ENCODE measurements at places on chromosomes 11 and 22.
A peak's percentile ranks its signal among the peaks of the same experiment; 100 is the strongest.

DNA sequence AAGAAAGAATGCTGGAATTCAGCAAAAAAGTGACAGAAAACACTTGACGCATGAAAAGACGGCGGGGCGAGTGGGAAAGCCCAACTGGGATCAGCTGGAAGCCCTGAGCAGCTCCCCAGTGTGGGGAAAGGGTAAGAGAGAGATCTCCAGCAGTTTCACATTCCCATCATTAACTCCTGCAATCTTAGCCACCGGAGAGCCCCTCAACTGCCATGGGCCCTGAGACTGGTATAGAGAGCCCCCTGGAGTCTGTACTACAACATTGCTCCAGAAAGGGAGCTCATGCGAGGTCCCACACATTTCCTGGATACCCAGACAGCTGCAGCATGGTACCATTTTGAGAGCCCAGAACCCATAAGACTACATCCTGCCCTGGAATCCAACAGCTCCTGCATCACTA is 31.1 kb downstream of the MRGPRX4 start:
- DNase-seq = peak; percentile 36

DNA sequence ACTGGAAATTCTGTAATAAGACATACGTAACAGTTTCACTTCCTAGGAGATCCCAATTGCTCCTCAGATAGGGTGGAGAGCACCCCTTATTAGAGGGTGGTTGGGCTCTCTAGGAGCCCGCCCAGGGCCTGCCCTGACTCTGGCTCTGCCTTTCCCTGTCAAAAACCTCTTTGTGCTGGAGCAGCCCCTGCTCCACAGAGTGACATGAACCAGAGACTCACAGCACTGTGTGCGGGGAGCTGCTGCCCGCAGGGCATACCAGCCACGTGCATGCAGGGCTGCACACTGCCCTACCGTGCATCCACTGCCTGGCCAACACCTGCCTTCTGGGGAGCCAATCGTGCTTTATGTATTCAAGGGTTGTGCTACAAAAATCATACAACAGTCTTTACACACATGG is 24.3 kb downstream of the KCNQ1OT1 start:
- DNase-seq = no peak

DNA sequence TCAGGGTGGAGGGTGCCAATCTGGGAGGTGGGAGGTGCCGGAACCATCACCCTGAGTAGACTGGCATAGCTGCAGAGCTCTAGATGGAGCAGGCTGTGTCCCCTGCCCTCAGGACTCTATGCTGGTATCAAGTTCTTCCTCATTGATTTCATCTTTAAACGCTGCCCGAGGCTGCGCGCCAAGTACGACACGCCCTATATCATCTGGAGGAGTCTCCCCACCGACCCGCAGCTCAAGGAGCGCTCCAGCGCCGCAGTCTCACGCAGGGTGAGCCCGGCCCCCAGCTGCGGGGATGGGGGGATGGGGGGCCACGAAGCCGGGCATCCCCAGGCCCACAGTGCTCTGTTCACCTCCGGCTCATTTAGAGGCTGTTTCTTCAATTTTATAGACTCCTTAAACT is 52.5 kb downstream of the GRAMD4 start:
- DNase-seq = no peak

DNA sequence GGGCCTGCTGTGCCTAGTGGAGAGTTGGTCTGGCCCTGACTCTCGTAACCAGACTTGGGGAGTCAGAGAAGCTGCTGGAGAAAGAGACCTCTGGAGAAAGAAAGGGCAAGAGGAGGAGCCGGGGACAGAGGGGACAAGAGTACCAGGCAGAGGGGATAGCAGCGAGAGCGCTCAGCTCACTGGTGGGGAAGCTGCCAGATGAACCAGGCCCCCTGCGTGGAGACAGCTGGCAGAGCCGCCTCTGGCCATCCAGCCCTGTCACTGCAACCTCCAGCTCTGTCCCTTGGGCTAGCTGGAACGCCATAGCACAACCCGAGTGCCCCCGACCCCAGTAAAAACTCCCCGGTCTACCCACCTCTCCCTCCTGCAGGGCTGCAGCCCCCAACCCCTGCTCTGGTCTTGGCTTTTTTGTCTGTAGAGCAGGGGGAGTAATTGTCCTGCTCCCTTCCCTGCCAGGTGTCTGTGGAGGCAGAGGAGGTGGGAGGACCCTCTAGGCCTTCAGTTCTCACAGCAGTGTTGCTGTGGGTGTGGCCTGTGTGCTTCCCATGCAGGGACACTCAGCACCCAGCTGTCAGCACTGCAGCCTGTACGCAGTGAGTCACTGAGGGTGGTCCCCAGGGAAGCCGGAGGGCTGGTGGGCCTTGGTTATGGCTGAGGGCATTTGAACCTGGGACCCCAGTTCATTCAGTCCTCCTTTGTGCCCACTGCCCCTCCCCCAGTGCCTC is 4.8 kb upstream of the SUN2 start:
- DNase-seq = no peak

DNA sequence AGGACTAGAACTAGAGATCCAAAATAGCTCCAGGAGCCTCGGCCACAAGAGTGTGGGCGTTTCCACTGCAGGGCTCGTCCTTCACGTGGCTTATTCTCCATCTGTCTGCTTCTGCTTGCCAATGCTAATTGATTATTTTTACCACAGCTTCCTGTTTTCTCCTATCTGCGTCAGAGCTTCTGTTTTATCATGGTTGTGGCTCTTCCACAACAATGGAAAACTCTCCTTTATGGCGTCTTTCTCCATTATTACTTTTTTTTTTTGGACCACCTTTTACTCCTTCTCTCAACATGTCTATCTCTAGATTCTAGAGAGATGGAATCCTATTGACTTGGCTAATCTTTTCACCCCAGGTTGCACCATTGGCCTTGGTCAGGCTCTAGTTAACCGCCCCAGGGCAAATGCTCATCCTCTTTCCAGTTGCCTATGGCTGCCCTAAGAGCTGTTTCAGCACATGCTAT is 25.9 kb downstream of the CAT start:
- no peak for DNase-seq

- DNase-seq = no peak
Observed at GRCh38 chr11:20004866-20005265, 155.4 kb downstream of the DBX1 start.

DNA sequence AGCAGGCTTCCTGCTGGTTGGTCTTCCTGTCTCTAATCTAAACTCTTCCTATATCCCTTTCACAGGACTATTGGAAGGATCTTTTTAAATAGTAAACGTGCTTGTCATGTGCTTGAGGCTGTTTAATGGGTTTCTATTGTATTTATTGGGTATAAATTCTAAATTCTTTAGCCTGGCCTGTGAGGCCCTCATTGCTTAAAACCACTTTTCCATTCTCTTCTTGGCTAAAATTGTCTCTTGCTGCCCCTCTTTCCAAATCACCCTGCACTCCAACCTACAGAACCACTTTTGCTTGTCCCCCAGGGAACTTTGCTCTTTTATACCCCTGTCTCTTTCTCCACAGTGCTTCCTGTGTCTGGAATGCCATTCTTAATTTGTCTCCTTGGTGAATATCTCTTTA is 46.4 kb upstream of the MUC15 start:
- DNase-seq = no peak

Measured in SW480 (cell line).